Ovary (tissue), 10 donors: ENCODE measurements at places on chromosomes 7 and 10. TPM values are rescaled to one million over a fixed set of nuclear protein-coding genes. Genes with fewer than 3 reads are reported as not detected.

- H3K27ac ChIP-seq = no peak overlapping the region
- H3K4me1 ChIP-seq = no peaks in the 10 kb centered on the region
- no peak overlapping the region for H3K4me3 ChIP-seq
- no peaks in the 10 kb centered on the region for H3K27me3 ChIP-seq
- no peak for DNase-seq
These were observed 879.5 kb downstream of the SORCS1 start for GRCh38 chr10:106284802-106285587.

DNA sequence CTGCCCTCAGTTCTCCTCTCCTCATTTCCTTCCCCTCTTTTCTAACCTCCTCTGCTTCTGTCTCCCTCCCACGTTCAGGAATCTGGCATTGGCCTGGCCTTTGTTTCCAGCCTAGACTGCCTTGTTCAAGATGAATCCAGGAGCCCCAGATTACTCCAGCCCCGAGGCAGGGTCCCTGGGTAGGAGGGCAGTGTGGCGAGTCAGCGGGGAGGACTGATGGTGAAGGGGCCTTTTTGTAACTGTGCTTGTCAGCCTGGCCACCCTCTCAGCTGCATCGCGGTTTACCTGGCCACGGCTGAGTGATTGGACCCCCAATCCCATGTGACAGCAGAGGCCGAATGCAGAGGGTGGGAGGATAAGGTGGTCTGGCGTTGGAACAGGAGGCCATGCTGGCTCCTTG lies 96.1 kb upstream of the SHH start:
- H3K36me3 ChIP-seq = no peaks in the 10 kb centered on the region
- no peak for DNase-seq
- H3K27me3 ChIP-seq = no peaks in the 10 kb centered on the region
- no peaks in the 10 kb centered on the region for H3K4me1 ChIP-seq

DNA sequence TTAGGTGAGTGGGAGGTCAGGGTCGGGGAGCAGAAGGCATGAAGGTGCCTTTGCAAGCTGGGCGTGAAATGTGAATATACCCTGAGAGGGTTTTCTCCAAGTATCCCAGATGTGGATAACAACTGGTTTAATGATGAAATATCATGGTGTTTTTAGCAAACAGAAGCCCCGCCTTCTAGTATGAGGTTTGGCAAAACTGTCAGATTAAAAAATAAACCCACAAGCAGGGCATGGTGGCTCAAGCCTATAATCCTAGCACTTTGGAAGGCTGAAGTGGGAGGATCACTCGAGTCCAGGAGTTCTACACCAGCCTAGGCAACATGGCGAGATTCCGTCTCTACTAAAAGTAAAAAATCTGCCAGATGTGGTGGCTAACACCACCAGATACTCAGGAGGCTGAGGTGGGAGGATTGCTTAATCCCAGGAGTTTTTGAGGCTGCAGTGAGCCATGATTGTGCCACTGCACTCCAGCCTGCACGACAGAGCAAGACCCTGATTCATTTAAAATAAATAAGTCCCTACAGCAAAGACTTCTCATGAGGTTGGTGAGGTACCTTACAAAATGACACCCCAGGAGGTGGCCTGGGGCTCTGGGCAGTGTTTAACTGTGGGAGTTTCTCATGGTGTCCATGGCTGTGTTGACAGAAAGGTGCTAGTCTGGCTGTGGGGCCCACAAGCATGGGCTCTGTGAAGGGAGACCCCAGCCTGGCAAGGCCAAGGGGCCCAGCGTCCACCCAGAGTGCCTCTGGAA lies 6.7 kb upstream of the PWWP2B start:
- peaks cover 13% of the 10 kb centered on the region for H3K4me1 ChIP-seq
- no peak overlapping the region for H3K27ac ChIP-seq
- H3K4me3 ChIP-seq = no peak overlapping the region

DNA sequence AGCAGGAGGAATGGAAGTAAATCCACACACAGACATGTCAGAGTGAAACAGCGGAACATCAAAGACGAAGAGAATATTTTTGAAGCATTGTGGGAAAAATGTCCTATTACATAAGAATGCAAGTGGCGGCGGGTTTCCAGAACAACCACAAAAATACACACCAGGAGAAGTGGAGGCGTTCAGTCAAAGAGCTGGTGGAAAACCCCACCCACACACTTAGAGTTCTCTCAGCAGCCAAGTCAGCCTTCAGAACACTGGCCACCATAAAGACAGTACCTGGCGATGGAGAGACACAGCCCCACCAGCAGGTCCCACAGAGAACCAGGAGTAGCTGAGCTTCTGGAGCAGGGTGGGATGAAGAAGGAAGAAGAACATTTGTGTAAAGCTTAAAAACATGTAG lies 23.7 kb downstream of the NKX6-2 start:
- H3K4me3 ChIP-seq = no peak overlapping the region
- H3K36me3 ChIP-seq = no peaks in the 10 kb centered on the region
- no peaks in the 10 kb centered on the region for H3K4me1 ChIP-seq
- H3K27me3 ChIP-seq = no peaks in the 10 kb centered on the region
- no peak overlapping the region for H3K27ac ChIP-seq

GRCh38 chr10:110641256-110641655 lies 2.9 kb upstream of the RBM20 start:
- peaks cover 7% of the 10 kb centered on the region for H3K4me1 ChIP-seq
- H3K4me3 ChIP-seq = no peak overlapping the region
- no peaks in the 10 kb centered on the region for H3K36me3 ChIP-seq
- H3K27me3 ChIP-seq = no peaks in the 10 kb centered on the region

DNA sequence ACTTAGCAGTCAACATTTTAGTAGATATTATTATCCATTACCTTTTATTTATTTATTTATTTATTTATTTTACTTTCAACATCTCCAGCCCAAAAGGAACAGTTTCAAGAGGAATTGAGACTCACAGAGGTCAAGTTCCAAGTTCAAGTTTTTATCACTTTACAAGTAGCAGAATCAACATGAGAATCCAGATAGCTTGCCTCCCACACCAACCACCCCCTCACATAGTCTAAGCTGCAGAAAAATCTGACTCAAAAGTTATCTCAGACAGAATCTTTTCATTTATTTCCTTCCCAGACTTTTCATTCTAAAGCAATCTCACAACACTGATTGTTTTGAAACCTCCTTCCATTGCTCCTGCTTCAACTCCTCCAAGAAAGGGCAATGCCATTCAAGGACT lies 129.6 kb downstream of the GRM3 start:
- no peak overlapping the region for H3K4me3 ChIP-seq
- H3K27ac ChIP-seq = no peak overlapping the region
- no peak for DNase-seq
- H3K4me1 ChIP-seq = no peaks in the 10 kb centered on the region
- H3K36me3 ChIP-seq = no peaks in the 10 kb centered on the region
- H3K27me3 ChIP-seq = no peaks in the 10 kb centered on the region

- H3K4me3 ChIP-seq = no peak overlapping the region
- H3K27me3 ChIP-seq = no peaks in the 10 kb centered on the region
- H3K27ac ChIP-seq = no peak overlapping the region
- H3K4me1 ChIP-seq = peaks cover 2% of the 10 kb centered on the region
- DNase-seq = no peak
These were observed 142.6 kb downstream of the DOCK1 start for GRCh38 chr10:127047878-127048238.

DNA sequence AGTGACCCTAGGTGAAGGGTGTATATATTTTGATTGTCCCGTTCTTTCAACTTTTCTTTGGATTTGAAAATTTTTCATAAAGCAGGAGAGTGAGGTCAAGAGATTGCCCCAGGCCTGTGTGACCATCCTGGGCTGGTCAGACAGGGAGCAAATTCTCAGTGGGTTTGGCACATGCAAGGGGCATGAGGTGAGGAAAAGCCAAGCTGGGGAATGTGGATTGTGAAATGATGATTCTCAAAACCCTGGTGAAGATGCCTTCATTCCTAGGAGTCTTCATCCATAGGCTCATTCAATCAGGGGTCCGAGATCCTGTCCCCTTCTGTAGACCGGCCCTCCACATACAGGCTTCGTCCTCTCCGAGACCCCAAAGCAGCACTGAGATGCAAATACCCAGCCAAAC lies 27.0 kb upstream of the FAM170B start:
- H3K4me3 ChIP-seq = no peak overlapping the region
- no peak overlapping the region for H3K27ac ChIP-seq
- H3K4me1 ChIP-seq = no peaks in the 10 kb centered on the region

GRCh38 chr10:90526721-90527120 lies 331.1 kb downstream of the HTR7 start:
- H3K36me3 ChIP-seq = no peaks in the 10 kb centered on the region
- no peak for DNase-seq
- no peaks in the 10 kb centered on the region for H3K4me1 ChIP-seq

GRCh38 chr7:39488467-39489393 lies 77.5 kb upstream of the YAE1 start:
- no peaks in the 10 kb centered on the region for H3K36me3 ChIP-seq
- H3K4me3 ChIP-seq = no peak overlapping the region
- H3K4me1 ChIP-seq = no peaks in the 10 kb centered on the region
- no peaks in the 10 kb centered on the region for H3K27me3 ChIP-seq
- H3K27ac ChIP-seq = no peak overlapping the region

GRCh38 chr10:16724509-16724908 lies 92.7 kb downstream of the RSU1 start:
- no peak overlapping the region for H3K4me3 ChIP-seq
- H3K36me3 ChIP-seq = no peaks in the 10 kb centered on the region
- no peak for DNase-seq
- no peak overlapping the region for H3K27ac ChIP-seq

DNA sequence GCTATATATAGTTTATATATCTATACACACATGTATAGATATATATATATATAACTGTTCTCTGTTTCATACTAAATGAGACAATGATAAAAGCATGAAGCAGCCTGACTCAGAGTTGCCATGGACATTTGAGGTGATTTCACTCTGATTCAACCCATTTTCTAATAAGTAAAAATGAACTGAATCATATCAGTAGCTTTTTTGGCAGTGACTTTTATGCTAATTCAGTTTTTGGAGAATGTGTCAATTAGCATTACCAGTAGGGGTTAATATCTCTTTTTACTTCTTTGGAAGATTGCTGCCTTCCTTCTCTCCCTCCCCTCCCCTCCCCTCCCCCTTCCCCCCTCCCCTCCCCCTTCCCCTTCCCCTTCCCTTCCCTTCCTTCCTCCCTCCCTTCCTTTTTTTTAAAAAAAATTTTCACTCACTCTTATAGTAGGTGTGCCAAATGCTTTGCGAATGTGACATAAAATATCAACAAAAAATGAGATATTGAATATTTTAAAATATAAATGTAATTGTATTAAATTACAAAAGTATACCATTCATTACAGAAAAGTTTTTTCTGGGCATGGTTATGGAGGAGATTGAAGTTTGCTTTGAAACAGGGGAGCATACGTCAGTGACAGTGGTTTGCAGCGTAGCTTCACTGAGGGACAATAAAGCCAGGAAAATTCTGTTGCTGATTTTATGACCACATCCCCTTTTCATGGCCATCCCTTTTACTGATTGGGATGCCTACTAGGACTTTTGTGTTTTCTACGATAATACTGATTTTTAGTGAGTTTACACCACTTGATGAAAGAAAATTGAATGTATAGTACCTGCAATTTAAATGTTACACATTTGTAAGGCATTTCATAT lies 64.0 kb upstream of the KLF6 start:
- H3K4me1 ChIP-seq = peaks cover 5% of the 10 kb centered on the region
- no peak overlapping the region for H3K4me3 ChIP-seq
- H3K27ac ChIP-seq = no peak overlapping the region
- no peaks in the 10 kb centered on the region for H3K36me3 ChIP-seq

DNA sequence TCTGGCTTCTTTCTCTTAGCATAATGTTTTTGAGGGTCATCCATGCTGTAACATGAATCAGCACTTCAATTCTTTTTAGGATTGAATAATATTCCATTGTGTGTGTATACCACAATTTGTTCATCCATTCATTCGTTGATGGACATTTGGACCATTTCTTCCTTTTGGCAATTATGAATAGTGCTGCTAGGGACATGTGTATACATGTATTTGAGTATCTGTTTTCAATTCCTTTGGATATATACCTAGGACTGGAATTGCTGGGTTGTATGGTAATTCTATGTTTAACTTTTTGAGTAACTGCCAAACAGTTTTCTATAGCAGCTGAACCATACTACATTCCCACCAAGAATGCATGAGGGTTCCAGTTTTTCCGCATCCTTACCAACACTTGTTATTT lies 39.2 kb downstream of the GBF1 start:
- no peak for DNase-seq
- H3K4me1 ChIP-seq = peaks cover 2% of the 10 kb centered on the region
- H3K4me3 ChIP-seq = no peak overlapping the region
- H3K27me3 ChIP-seq = no peaks in the 10 kb centered on the region

- no peaks in the 10 kb centered on the region for H3K36me3 ChIP-seq
- H3K4me1 ChIP-seq = no peaks in the 10 kb centered on the region
- no peaks in the 10 kb centered on the region for H3K27me3 ChIP-seq
- no peak overlapping the region for H3K27ac ChIP-seq
- no peak for DNase-seq
- H3K4me3 ChIP-seq = no peak overlapping the region
These were observed 90.0 kb downstream of the FOXP2 start for GRCh38 chr7:114504586-114504985.

DNA sequence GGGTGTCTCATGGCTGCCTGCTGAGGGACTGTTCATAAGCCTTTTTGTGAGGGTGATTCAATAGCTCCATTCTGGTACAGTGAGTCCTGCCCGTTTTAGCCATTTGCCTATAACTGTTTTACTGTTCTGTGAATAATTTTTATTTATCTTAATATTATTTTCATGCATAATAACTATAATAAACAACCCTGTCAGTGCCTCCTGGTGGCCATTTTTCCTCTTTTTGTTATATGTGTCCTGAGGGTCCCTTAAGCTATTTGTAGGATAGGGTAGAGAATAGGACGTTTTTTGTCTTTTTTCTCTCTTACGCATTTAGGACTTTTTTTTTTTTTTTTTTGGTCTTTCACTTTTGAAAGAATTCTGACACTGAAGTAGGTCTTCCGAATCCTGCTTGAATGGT lies 2.9 kb downstream of the C1QL3 start:
- no peaks in the 10 kb centered on the region for H3K27me3 ChIP-seq
- no peak for DNase-seq
- H3K4me3 ChIP-seq = no peak overlapping the region
- H3K4me1 ChIP-seq = peaks cover 8% of the 10 kb centered on the region
- H3K27ac ChIP-seq = no peak overlapping the region

PRSS37 gene
- total RNA-seq = not detected

IL15RA gene
- total RNA-seq = 9.3 TPM

VAX1 gene
- not detected for total RNA-seq

GRID2IP gene
- 0.34 TPM for total RNA-seq

CHAT gene
- total RNA-seq = not detected

LIPN gene
- total RNA-seq = not detected

C7orf33 gene
- not detected for total RNA-seq

INTS15 gene
- 23.5 TPM for total RNA-seq

FAM25G gene
- total RNA-seq = not detected
